Activated CD8-positive, alpha-beta memory T cell treated with anti-CD3 and anti-CD28 coated beads, Interleukin-2, amount 50 U/mL, for 48 hours (primary cell): ENCODE measurements at places on chromosomes 12 and 14.

DNA sequence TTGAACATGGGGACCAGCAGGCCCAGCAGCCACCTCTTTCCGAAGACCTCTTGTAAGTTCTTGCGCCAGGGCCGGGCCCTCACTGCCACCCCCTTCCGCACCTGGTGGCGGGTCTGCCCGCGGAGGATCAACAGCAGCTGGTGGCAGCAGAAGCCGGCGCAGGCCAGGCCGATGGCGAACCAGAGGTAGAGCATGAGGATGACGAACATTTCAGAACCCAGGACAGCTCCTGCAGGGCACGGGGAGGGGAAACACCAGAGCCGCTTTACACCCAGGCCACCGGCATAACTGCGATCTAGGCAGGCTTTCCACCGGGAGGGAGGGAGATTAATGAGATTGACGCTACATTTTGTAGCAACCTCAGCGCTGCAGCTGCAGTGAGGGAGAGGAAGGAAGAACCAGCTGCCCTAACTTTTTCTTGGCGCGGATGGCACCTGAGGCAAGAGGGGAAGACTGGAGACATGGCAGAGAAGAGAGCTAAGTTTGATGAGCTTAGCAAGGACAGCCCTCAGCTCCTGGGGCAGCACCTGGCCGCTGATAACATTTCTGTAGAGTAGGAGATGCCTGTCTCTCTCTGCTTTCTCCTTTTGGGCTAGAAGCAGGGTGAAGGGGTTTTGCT lies 7.8 kb downstream of the ZDHHC22 start:
- DNase-seq = peak; percentile 74

- DNase-seq = no peak
Observed at GRCh38 chr14:101049942-101050341, 146.4 kb upstream of the RTL1 start.

GRCh38 chr12:124131659-124132058 lies 158.6 kb downstream of the ZNF664 start:
- DNase-seq = no peak

DNA sequence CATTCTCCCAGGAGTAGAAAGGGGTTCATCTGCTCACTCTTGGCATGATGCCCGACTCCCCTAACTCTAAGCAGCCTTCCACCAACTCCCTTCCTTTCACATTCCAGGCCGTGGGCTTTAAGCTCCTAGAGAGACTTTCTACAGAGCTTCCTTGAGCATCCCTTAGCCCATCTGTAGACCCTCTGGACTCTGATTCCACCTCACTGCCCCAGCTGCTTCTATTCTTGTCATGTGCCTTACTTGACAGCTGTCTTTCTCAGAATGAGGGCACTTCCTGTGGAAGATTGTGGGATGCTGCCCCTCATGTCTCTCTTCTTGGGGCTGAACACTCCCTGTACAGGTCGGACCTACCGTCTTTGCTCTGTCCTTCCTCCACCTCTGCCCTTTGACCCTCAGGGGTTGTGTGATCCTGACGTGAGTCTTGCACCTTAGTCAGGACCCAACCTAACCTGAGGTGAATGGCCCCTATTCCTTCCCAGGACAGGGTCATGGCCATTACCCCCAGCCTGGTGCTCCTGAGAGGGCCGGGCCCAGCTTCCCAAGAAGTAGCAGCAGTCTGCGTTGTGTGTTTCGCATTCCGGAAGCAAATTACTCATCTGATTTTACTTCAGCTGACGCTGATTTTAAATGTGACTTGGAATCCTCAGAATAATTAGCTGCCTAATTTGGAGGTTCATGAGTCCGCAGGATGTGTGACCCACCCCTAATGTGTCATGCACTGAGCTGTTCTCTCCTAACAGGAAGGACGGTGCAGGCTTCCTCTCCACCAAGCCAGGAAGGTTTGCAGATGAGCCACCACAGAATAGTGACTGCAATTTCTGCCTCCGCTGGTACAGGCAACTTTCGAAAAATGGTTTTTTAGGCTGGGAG lies 2.7 kb upstream of the GALNT6 start:
- DNase-seq = peak; percentile 70

DNA sequence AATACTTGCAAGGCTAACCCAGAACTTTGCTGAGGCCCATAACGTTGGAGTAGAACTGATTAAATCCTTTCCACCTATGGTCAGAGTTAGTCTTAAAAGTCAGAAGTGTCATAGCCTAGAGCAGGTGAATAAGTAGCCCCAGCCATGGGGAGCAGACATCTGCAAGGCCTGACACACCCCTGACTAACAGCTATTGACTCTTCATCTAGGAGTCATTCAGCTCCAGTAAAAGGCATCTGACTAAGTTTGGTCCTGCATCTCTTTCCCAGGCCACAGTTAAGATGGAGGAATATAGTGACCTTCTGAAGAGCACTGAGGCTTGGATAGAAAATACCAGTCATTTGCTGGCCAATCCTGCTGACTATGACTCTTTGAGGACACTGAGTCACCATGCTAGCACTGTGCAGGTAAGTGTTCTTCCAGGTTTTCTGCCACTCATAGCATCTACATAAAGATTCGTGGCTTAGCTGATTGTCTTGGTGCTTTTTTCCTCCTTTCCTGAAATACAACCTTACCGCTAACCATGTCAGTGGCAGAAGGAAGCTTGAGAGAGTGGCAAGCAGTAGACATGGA lies 212.9 kb downstream of the ESR2 start:
- DNase-seq = no peak

DNA sequence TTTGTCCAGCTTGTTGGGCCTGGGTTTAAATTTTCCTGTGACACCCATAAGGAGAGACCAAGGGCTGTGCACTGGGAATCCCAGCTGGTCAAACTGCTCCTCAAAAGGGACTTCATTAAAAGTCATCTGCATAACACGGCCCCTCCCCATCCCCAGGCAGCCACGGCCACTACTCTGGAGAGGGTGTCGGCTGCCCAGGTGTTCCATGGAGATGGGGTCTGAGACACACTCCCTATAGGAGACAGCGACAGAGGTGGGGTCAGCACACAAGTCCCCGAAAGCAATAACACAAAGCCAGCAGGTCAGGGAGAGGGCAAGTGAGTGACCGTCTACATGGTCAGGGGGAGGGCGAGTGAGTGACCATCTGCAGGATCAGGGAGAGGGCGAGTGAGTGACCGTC lies 75.6 kb upstream of the BCL11B start:
- no peak for DNase-seq

DNA sequence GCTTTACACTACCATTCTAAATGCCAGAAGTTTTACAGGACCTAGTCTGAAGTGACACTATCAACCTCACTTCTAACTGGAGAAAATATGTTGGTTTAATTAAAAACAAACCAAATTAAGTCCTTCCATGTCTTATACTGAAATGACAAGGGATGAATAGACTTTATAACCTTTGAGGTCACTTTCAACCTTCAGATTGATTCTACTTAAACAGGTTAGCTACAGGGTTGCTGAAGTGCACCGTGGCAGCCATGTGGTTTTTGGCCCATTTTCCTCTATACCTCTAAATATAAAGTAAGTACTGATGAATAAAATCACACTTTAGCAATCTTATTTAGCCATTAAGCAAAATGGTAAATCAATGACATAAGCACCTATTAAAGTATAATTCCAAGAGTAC lies 3.9 kb downstream of the SLC38A2 start:
- no peak for DNase-seq

GRCh38 chr12:71000255-71000654 lies 79.7 kb upstream of the PTPRR start:
- DNase-seq = no peak
